Mucosa of descending colon (tissue), 3 donors: ENCODE measurements at places on chromosomes 11 and 22. TPM values are rescaled to one million over a fixed set of nuclear protein-coding genes. Genes with fewer than 3 reads are reported as not detected.

BEST1 gene
- total RNA-seq, result 1.8 TPM

CYTH4 gene
- 11.6 TPM for total RNA-seq

RTN3 gene
- total RNA-seq, result 115 TPM

PNPLA3 gene
- 0.22 TPM for total RNA-seq

OR52E8 gene
- not detected for total RNA-seq

VSIG2 gene
- 78.6 TPM for total RNA-seq

GRCh38 chr11:2196970-2197770 lies 25.6 kb upstream of the TH start:
- peak; percentile 84 for DNase-seq

GRCh38 chr11:1532606-1533341 lies 39.3 kb downstream of the DUSP8 start:
- DNase-seq, result no peak

DNA sequence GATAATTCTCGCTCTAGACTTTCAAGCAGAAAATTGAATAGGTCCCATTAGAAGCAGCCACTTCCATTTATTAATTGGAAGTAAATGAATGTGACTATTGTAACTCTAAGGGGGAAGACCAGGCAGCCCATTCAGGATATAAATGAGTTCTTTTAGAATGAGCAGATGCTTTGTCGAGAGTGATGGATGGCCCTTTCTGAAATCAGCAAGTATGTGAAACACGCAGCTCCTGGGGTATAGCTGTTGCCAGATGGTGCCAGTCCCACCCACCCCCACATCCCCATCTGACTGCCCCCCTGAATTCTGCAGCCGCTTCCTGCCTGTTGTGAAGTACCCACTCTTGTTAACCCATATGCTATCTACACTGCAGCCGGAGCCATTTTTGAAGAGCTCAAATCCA lies 3.7 kb downstream of the SLC15A3 start:
- DNase-seq, result no peak

GRCh38 chr11:69883292-69884255 lies 64.4 kb upstream of the FGF3 start:
- peak; percentile 15 for DNase-seq

GRCh38 chr11:105912666-105913065 lies 109.4 kb downstream of the MSANTD4 start:
- no peak for DNase-seq

GRCh38 chr11:2976294-2977063 lies 15.7 kb downstream of the NAP1L4 start:
- no peak for DNase-seq

- DNase-seq, result no peak
Observed at GRCh38 chr11:95764267-95764898, 25.2 kb downstream of the FAM76B start.

DNA sequence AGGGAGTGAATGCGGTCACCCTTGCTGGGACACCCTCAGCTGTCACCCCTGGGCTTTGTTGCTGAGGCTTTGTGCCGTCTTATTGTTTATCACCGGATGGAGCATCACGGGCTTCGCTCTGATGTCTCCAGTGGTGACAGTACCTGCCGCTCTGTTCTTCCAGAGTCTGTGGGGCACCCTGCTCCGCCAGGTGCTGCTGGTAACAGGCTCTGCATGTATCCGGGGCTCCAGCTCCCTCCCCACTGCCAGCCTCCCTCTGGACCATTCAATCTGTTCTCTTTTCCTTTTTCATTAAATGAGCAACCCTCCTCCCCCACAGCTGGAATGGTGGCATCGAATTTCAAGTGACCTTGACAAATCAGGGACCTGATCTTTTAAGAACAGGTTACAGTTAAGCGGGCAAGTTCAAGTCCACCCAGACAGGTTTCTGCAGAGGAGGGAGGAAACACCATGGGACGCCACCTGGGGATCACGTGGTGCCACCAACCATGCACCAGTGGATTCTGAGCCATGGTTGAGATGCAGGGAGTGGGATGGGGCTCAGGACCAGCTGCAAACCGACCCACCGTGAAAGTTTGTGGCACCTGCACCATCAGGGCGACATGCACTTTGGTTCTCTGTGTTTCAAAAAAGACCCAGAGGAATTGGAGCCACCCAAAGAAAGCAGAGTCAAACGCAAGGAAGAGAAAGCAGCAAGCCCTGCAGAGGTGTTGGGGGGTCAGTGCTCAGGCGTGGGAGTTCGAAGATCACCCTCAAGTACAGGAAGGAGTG lies 89.3 kb downstream of the BCR start:
- DNase-seq, result no peak

GRCh38 chr22:49398115-49398514 lies 429.6 kb downstream of the BRD1 start:
- no peak for DNase-seq

DNA sequence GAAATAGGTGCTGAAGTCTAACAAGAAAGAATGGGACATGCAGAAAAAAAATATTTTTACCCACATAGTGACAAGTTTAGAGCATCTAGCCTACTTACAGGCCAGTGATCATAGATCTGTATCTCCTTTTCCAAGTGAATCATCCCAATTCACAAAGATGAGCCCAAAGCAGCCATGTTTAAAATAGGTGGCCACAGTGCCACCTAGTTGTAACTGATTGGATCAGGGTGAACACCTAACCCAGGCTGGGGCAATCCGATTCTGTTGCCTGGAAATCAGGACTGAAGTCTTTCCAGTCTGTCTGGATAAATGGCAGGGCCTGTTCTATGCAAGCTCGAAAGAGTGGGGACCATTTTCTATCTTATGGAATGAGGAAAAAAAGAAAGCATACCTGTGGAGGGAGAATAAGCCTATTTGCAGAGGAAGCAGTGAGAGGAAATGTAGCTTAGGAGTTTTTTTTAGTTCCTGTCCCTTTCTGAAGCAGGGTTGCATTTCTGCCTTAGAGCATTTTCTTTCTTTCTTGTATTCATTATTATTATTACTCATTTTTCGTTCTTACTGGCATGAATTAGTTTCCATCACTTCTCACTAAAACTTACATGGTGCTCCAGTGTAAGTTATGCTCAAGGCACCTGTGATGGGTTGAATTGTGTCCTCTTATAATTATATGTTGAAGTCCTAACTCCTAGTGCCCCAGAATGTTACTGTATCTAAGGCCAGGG lies 113.2 kb upstream of the RAG2 start:
- no peak for DNase-seq
